Brain pericyte (primary cell): ENCODE measurements at places on chromosomes 13 and 19.

DNA sequence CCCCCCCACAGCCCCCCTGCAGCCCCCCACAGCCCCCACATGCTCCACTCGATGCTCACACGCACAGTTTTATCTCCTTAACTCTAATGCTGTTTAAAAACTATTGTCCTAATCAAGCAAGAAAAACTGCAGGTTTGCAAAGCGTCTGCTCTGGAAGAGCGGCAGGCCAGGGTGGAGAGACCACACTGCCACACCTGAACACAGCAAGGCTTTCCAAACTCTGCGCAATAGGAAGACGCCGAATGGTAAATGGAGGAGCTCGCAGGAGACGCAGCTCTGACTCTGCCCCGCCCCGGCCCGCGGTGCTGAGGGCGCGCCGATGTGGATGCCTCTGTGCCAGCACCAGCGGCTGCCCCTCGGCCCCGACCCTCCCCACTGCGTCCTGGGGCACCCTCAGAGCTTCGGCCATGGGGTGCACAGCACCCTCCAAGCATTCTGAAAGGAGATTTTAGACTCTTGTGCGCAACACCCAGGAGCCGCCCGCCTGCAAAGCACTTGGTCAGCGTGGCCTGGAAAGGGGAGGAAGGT, 32.4 kb downstream of the RASA3 start:
- DNase-seq, result no peak

- no peak for DNase-seq
Observed at GRCh38 chr13:40585911-40586471, 80.5 kb downstream of the FOXO1 start.

GRCh38 chr13:101552786-101553185, 100.3 kb downstream of the ITGBL1 start:
- no peak for DNase-seq

DNA sequence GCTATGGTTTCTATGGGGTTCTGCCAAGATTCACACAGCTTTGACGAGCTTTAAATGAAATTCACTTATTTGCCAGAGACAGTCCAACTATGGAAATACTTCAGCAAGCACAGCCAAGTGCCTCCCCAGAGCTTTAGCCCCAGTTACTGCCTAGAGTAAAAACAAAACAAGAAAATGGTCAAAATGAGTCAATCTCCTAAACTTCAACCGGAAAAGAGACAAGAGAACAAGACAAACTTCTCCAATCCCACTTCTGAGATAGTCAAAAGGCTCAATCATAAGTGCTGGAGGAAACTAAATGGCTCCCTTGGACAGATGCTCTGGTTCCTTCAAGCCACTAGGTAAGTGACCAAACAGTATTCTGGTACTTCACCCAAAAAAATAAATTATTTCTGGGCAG, 65.8 kb downstream of the KATNAL1 start:
- DNase-seq, result no peak

DNA sequence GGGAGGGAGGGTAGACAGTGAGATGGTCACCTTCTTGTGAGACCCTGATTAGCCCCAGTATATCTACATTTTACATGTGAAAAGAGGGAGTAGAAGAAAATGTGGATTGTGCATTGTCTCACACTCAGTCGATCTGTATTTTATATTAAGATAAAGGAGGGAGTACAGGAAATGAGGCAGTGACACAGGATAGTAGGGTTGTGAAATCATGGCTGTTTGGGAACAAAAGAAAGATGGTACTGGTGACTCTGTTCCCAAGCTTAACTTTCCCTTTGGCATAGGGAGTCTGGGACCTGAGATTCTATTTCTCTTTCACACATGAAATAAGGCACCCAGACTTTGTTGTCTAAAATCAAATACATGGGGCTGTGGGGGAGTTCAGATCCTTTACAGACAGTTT, 194.7 kb downstream of the ABCC4 start:
- no peak for DNase-seq

GRCh38 chr13:30191491-30192100, 115.8 kb downstream of the KATNAL1 start:
- no peak for DNase-seq

DNA sequence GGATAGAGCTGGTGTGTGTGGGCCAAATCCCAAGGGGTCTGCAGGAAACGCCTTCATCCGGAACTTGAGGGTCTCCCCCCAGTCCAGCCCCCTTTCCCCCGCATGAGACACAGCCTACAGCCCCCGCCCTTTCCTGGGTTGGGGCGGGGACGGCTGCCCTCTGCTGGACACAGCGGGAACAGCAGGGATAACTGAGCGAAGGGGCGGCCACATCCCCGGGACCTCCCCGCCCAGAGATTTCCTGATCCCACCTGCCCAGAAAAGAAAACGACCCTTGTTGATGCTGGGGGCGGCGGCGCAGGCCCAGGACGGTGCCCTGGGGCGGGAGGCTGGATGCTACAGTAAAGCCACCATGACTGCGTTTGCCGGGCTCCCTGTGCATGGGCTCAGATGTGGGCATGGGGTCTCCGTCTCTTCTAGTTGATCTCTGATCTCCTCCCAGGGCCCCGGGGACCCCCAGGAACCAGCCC, 14.2 kb downstream of the ONECUT3 start:
- DNase-seq, result no peak

DNA sequence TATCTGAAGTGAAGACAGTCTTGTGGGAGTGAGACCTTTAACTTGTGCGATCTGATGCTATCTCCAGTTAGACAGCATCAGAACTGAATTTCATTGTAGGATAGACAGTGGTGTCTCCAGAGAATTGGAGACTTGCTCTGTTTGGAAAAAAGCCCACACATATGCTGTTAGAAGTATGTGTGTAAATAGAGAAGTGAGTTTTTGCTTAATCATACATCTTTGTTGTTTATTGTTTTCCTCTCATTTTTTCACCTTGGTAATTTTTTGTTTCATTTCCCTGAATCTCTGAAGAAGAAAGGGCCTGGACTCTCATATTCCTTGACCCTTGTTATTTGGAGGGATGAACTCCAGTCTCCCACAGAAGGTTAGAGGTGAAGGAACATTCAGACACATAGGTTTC, 21.8 kb downstream of the FPR3 start:
- no peak for DNase-seq

DNA sequence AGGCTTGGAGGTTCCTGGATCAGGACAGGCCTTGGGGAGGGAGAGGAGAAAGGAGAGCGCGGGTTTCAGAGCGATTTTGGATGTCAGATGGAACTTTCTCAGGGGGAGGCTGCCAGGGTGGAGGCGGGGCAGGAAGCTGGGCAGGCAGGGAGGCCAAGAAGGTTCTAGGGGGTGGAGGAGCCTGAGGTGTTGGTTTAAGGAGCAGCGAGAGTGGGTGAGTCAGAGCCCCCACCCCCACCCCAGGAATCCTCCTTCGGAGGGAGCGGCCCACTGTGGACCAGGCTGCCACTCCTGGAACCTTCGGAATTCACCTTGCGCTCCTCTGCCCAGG, 15.9 kb upstream of the NOP53 start:
- no peak for DNase-seq

DNA sequence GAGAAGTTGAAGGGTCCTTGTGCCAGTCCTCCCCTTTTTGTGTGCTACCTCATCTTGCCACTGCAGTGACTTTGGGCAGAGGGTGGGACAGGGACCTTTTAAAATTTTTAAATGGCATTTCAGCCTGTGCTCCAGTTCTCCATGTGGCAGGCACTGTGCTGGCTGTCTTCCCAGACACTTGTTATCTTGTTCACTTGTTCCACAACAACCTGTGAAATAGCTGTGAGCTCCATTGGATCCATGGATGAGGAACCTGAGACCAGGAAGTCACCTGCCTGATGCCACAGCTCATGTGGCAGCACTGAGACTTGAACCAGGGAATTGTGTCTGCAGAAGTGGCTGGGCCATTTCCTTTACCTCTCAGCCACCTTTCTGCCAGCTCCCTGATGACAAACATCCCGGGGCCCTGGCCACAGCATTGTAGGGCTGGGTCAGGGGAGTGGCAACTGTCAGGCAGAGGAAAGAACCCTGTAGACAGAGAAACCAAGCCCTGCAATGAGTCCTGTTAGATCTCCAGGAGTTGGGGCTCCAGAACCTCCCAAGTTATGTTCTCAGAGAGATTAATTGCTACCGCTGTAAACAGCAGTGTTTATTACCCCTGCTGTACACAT, 6.4 kb downstream of the EGLN2 start:
- DNase-seq, result no peak

DNA sequence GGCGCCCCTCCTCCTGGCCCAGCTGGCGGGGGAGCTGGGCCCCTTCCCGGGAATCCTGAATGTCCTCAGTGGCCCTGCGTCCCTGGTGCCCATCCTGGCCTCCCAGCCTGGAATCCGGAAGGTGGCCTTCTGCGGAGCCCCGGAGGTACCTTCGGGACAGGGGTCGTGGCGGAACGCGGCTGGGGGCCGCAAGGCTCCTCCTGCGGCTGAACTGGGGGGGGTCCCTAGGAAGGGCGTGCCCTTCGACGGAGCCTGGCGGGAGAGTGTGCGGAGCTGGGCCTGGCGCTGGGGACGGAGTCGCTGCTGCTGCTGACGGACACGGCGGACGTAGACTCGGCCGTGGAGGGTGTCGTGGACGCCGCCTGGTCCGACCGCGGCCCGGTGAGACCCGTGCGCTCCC, 8.6 kb downstream of the ALDH16A1 start:
- no peak for DNase-seq

GRCh38 chr13:26548205-26548765, 9.2 kb upstream of the WASF3 start:
- no peak for DNase-seq

- no peak for DNase-seq
Observed at GRCh38 chr19:31262725-31263191, 86.5 kb downstream of the TSHZ3 start.
